HepG2 (cell line): ENCODE measurements at places on chromosomes 5 and 9.
A peak's percentile ranks its signal among the peaks of the same experiment; 100 is the strongest.

- no peak overlapping the region for H3K4me3 ChIP-seq
- DNase-seq, result no peak
- H3K36me3 ChIP-seq, result no peaks in the 10 kb centered on the region
- no peaks in the 10 kb centered on the region for H3K27me3 ChIP-seq
- no peaks in the 10 kb centered on the region for H3K4me1 ChIP-seq
- no peak overlapping the region for H3K27ac ChIP-seq
Observed at GRCh38 chr5:9218358-9218757, 327.5 kb downstream of the SEMA5A start.

- H3K4me3 ChIP-seq, result no peak overlapping the region
- H3K4me1 ChIP-seq, result no peaks in the 10 kb centered on the region
- DNase-seq, result no peak
- no peak overlapping the region for H3K27ac ChIP-seq
Observed at GRCh38 chr9:88503081-88503844, 31.7 kb upstream of the NXNL2 start.

- no peaks in the 10 kb centered on the region for H3K27me3 ChIP-seq
- H3K4me3 ChIP-seq, result no peak overlapping the region
- peaks cover 34% of the 10 kb centered on the region for H3K4me1 ChIP-seq
- H3K27ac ChIP-seq, result no peak overlapping the region
Observed at GRCh38 chr9:127159325-127159801, 36.9 kb upstream of the ANGPTL2 start.

DNA sequence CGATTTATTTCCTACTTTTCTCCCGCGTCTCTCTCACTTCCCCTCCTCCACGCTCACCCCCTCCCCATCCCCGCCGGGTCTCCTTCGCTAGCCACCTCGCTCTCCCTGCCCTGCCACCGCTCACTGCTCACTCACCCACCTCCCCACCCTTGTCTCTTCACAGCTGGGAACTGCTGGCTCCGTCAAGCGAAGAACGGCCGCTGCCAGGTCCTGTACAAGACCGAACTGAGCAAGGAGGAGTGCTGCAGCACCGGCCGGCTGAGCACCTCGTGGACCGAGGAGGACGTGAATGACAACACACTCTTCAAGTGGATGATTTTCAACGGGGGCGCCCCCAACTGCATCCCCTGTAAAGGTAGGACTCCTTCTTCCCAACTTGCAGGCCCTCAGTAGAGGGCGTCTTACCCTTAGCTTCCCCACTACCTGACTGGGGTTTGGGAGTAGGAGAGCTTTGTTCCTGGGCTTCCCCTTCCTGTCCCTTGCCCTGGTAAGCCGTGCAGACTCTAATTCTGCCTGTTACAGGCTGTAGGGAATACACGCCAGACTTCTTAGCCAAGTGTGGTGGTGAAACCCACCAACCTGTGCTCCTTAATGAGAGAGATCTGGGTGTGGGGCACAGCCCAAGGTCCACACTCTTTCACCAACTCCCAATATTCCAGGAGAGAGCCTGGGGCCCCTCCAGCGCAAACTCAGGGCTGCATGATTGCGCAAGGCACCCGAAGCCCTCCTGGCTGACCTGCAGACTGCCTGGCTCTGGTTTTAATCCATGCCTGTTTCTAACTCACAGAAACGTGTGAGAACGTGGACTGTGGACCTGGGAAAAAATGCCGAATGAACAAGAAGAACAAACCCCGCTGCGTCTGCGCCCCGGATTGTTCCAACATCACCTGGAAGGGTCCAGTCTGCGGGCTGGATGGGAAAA is 2.5 kb downstream of the FST start:
- peaks cover 34% of the 10 kb centered on the region for H3K4me1 ChIP-seq
- peak overlapping the region; percentile 98 for H3K27ac ChIP-seq
- H3K36me3 ChIP-seq, result peaks cover 15% of the 10 kb centered on the region
- H3K4me3 ChIP-seq, result peak overlapping the region; percentile 96
- no peaks in the 10 kb centered on the region for H3K27me3 ChIP-seq

DNA sequence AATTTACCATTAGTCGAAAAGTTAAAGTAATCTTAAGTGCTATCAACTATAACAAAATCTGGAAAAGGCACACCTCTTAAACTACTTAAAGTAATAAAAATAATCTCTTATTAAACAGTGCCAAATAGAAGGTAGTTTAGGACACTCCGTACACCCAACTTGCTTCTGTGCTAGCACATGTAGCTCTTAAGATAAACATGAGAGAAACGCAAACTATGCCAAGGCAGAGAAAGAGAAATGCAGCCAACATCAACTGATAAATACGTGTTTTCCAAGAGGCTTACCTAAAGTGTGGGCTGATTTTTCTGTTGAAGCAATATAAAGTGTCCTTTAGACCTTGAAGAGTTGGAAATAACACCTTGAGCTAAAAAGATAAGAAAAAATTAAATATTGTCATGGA is 480.6 kb upstream of the DAB2 start:
- H3K36me3 ChIP-seq, result no peaks in the 10 kb centered on the region

- H3K4me3 ChIP-seq, result no peak overlapping the region
- DNase-seq, result no peak
- H3K27me3 ChIP-seq, result no peaks in the 10 kb centered on the region
- no peak overlapping the region for H3K27ac ChIP-seq
- no peaks in the 10 kb centered on the region for H3K36me3 ChIP-seq
Observed at GRCh38 chr5:125654392-125654791, 768.8 kb upstream of the GRAMD2B start.

DNA sequence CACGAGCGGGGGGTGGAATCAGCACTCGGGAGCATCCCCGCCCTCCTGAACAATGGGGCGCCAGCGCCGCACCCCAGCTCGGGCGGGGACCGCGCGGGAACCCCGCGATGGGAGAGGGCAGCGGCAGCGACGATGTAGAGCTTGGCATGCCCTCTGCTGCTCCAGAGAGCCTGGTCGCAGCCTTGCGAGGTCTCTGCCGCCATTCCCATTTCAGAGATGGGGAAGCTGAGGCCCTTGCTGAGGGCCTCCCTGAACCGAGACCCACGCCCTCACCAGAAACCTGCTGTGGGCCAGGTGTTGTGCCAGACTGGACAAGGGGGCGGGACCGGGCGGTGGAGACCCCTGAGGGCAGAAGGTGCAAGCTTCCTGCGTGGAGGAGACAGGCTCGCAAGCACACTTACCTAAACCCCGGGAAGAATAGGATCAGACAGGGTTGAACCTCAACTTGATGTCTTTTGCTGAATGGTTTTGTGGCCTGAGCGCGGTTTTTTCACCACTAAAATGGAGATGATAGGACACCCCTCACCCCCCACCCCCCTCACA is 647 bp upstream of the MEGF9 start:
- H3K4me1 ChIP-seq, result peaks cover 61% of the 10 kb centered on the region
- H3K27me3 ChIP-seq, result no peaks in the 10 kb centered on the region
- no peak overlapping the region for H3K27ac ChIP-seq

GRCh38 chr5:55997742-55998351 is 3.1 kb upstream of the IL6ST start:
- no peaks in the 10 kb centered on the region for H3K36me3 ChIP-seq
- H3K4me3 ChIP-seq, result no peak overlapping the region
- H3K27me3 ChIP-seq, result peaks cover 4% of the 10 kb centered on the region; the same call in 1 of the 3 replicates
- H3K27ac ChIP-seq, result no peak overlapping the region

DNA sequence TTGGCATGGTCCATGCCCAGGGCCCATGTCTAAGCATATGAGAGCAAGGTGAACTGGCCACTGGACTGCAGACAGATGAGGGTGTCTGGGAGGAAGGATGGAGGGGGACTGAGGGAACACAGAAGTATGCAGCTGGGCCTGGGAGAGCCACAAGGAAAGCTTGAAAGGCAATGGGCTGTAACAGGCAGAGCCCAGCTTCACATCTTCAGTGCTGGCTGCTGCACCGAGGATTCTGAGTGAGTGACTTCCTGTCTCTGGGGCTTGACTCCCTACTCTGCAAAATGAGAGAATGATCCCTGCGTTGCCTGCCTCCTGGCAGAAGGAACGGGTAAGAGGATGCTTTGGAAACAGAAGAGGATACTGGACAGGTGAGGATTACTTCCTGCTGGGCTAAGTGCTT is 29.0 kb downstream of the COL15A1 start:
- H3K27ac ChIP-seq, result no peak overlapping the region
- H3K27me3 ChIP-seq, result peaks cover 38% of the 10 kb centered on the region; the same call in 2 of the 3 replicates
- no peak overlapping the region for H3K4me3 ChIP-seq
- DNase-seq, result no peak
- peaks cover 6% of the 10 kb centered on the region for H3K4me1 ChIP-seq

GRCh38 chr5:53424686-53425615 is 55.5 kb upstream of the FST start:
- no peak overlapping the region for H3K4me3 ChIP-seq
- no peak for DNase-seq
- H3K36me3 ChIP-seq, result no peaks in the 10 kb centered on the region
- no peaks in the 10 kb centered on the region for H3K27me3 ChIP-seq
- peaks cover 24% of the 10 kb centered on the region for H3K4me1 ChIP-seq
- no peak overlapping the region for H3K27ac ChIP-seq

DNA sequence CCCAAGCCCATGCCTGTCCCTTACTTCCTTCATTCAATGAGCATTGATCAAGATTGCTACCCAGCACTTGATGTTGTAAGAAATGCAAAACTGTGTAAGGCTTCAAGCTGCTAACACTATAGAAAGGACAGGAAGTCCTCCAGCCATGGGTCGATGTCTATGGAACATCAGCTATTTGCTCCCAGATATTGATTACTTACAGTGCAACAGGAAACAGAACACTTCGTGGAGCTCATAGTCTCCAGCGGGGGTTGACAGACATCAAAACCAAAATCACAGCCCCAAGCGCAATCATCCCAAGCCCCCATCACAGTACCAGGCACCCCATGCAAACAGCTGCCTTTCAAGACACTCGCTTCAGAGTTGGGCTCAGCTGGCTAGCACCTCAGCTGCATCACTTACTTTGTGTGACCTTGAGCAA is 26.8 kb upstream of the DUSP1 start:
- no peaks in the 10 kb centered on the region for H3K27me3 ChIP-seq
- peaks cover 100% of the 10 kb centered on the region for H3K4me1 ChIP-seq
- H3K36me3 ChIP-seq, result no peaks in the 10 kb centered on the region
- peak; percentile 54 for DNase-seq
- H3K4me3 ChIP-seq, result no peak overlapping the region; the same call in none of the 2 replicates

DNA sequence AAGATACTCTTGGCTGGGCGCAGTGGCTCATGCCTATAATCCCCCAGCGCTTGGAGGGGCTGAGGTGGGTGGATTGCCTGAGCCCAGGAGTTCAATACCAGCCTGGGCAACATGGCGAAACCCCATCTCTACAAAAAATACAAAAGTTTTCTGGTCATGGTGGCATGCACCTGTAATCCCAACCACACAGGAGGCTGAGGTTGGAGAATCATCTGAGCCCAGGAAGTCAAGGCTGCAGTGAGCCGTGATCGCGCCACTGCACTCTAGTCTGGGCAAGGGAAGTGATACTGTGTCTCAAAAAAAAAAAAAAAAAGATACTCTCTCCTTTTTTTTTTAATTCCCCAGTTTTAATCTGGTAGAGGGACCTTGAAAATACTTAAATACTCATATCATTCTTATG is 15.0 kb downstream of the ANKRD33B start:
- no peaks in the 10 kb centered on the region; the same call in 2 of the 3 replicates for H3K27me3 ChIP-seq
- H3K4me3 ChIP-seq, result no peak overlapping the region
- no peaks in the 10 kb centered on the region for H3K4me1 ChIP-seq

DNA sequence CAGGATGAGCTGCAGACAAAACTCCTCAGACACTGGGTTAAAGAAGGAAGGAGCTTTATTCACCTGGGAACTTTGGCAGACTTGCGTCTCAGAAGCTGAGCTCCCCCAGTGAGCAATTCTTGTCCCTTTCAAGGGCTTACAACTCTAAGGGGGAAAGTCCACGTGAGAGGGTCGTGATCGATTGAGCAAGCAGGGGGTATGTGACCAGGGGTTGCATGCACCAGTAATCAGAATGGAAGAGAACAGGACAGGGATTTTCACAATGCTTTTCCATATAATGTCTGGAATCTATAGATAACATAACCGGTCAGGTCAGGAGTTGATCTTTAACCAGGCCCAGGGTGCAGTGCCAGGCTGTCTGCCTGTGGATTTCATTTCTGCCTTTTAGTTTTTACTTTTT is 202.8 kb upstream of the MRPS30 start:
- no peaks in the 10 kb centered on the region for H3K27me3 ChIP-seq
- no peaks in the 10 kb centered on the region for H3K4me1 ChIP-seq
- DNase-seq, result no peak
- no peak overlapping the region for H3K4me3 ChIP-seq
